Esophagus mucosa (tissue), 1 donor: ENCODE measurements at places on chromosomes 12 and 14. TPM values are rescaled to one million over a fixed set of nuclear protein-coding genes. Genes with fewer than 3 reads are reported as not detected.

Gene NKX2-1
- not detected for total RNA-seq

Gene ACOT4
- total RNA-seq = 1.0 TPM

Gene THTPA
- 7.6 TPM for total RNA-seq

Gene LMNTD1
- total RNA-seq = 0.32 TPM

- ATAC-seq = no peak
Measured at GRCh38 chr12:98358144-98358543, 157.2 kb upstream of the TMPO start.

GRCh38 chr12:11652351-11653040, 3.0 kb downstream of the ETV6 start:
- ATAC-seq = no peak

DNA sequence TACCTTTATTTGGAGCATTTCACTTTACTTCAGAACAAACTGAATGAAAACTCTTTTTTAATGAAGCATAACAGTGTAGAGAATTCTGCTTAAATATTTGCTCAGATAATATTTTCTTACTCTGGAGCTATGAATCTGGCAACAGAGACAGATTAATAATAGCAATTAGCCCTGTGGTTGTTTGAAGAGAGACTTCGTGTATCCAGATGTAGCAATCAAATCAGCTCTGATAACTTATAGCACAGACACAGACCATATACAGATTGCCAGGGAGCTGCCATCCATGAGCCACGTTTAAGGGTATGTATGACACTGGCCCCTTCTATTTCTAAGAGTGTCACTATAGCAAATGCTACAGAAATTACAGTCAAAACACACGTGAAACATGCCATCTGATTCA, 146.6 kb downstream of the EXOC5 start:
- ATAC-seq = no peak

- ATAC-seq = peak; percentile 6
Measured at GRCh38 chr12:124456652-124457152, 110.7 kb downstream of the NCOR2 start.

GRCh38 chr14:102686196-102686801, 91.0 kb upstream of the TRAF3 start:
- ATAC-seq = no peak

- ATAC-seq = peak; percentile 81
Measured at GRCh38 chr12:109582636-109583035, 9.0 kb downstream of the MVK start.

- peak; percentile 25 for ATAC-seq
Measured at GRCh38 chr12:56947633-56948456, 9.6 kb downstream of the RDH16 start.

DNA sequence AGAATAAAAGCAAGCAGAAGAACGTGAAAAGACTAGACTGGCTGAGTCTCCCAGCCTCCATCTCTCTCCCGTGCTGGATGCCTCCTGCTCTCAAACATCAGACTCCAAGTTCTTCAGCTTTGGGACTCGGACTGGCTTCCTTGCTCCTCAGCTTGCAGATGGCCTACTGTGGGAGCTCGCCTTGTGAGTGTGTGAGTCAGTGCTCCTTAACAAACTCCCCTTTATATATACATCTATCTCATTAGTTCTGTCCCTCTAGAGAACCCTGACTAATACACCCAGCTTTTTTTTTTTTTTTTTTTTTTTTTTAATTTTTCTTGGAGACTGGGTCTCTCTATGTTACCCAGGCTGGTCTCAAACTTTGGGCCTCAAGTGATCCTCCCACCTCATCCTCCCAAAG, 46.9 kb downstream of the ACTN1 start:
- no peak for ATAC-seq

DNA sequence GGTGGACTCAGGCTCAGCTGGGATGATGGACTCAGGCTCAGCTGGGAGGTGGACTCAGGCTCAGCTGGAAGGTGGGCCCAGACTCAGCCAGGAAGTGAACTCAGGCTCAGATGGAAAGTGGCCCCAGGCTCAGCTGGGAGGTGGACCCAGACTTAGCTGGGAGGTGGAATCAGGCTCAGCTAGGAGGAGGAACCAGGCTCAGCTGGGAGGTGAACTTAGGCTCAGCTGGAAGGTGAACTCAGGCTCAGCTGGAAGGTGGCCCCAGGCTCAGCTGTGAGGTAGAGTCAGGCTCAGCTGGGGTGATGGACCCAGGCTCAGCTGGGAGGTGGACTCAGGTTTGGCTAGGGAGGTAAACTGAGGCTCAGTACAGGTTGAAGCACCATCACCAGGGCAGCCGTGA, 21.8 kb upstream of the C14orf180 start:
- no peak for ATAC-seq

DNA sequence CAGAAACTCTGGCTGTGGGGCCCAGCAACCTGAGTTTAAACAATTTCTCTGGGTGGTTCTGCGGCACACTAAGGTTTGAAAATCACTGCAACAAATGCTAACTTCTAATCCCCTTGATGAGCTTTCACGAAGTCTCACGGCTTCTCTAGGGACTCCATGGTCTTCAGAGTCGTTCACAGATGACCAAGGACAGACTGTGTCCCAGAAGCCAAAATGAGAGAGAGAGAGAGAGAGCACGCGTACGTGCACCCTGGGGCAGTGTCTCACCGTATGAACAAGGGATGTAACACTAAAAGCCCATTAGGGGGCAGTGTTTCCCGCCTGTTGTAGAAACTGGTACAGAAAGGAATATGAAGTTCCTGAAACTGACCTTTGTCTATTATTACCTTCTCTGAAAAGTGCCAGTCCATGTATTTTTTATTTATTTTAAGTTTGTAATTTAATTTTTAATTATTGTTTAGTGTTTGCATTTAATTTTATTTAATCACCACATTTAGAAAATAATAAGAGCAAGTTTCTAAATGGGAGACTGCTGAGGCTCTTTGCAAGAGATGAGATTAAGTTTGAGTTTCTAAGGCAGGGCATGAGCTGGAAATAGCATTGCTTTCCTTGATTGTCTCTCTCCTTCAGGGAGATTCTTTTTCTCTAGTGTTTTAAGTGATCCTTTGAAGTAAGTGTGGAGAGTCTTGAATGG, 3.4 kb downstream of the APOLD1 start:
- peak; percentile 74 for ATAC-seq

DNA sequence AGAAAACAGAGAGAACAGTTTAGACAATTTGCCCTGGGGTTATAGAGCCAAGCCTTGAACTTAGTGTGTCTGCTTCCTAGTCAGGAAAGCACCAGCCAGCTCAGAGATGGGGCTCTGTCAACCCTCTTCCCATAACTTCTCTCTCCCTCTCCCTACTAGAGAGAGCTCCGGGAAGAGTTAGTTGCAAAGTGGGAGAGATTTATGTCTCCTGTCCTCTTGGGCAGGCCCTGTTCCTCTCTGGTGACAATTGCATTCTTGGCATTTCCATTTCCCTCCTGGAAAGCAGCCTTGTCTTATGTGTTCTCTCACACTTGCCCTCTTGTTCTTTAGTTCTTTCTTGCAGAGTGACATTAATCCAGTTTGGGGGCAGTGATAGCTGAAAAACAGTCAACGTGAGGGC, 42.1 kb upstream of the TUNAR start:
- no peak for ATAC-seq
